ENCODE measurements at places on chromosomes 2 and 18.

DNA sequence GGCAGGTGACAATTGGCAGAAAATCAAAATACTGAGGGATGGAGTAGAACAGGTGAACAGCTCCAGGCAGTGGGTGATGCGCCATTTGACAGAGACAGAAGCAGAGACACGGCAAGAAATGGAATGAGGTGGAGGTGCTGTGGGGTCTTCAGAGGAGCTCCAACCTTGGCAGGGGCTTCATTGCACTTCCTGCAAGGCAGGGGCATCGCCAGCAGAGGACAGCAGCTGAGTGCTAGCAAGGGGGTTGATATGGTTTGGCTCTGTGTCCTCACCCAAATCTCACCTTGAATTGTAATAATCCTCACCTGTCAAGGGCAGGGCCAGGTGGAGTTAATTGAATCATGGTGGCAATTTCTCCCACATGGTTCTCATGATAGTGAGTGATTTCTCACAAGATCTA, 42.8 kb downstream of the CCDC68 start:
- no peak for DNase-seq

GRCh38 chr2:218858671-218859555, 692 bp upstream of the WNT6 start:
- DNase-seq: peak; percentile 69

- DNase-seq: no peak
Measured at GRCh38 chr2:45256867-45257641, 247.8 kb upstream of the SIX2 start.

GRCh38 chr18:56473400-56474024, 164.9 kb downstream of the TXNL1 start:
- DNase-seq: no peak

DNA sequence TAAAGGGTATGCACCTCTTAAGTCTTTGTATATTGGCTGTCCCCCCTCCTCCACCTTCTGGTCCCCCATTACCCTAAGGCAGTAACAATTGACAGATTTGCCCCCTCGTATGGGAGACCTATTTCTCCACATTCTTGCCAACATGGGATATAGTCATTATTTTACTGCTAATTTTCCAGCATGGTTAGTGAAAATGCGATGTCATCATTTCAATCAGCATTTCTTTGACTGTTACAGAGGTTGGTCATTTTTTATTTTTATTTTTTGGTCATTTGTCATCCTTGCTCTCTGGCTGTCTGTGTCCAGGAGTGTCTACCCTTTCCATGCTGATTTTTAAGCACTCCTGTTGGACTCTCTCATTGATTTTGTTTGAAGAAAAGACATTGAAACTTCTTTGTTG, 45.4 kb upstream of the SPP2 start:
- DNase-seq: no peak

DNA sequence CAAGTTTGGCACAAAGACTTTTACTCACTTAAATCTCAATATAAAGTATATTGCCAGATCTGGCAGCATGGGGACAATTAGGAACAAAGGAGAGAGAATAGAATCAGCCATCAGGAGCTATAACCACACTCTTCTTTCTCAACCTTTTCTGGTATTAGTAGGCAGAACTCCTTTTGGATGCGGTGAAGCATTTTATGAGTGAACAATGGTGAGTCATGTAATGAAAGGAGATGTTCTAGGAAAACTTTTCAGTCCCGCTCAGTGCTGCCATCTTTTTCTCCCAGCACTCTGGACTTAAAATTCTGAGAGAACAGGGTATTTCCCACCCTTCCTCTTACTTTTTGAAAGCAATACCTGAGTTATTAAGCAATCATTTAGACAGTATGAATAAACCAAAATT, 32.2 kb downstream of the PLEKHA3 start:
- DNase-seq: peak; percentile 26

- no peak for DNase-seq
Measured at GRCh38 chr2:130388221-130388907, 32.5 kb downstream of the PTPN18 start.

- no peak for DNase-seq
Measured at GRCh38 chr18:35862119-35862640, 110.3 kb upstream of the RMP24 start.

DNA sequence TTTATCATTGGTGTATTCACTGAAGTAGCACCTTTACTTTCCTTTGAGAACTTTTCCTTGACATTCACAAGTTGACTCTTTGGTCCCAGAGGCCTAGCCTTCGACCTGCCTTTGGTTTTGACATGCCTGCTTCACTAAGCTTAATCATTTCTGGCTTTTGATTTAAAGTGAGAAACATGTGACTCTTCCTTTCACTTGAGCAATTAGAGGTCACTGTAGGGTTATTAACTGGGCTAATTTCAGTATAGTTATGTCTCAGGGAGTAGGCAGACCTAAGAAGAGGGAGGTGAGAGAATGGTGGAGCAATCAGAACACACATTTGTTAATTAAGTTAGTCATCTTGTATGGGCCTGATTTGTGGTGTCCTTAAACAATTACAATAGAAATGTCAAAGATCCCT, 1040.7 kb upstream of the SLC39A10 start:
- peak; percentile 1 for DNase-seq

DNA sequence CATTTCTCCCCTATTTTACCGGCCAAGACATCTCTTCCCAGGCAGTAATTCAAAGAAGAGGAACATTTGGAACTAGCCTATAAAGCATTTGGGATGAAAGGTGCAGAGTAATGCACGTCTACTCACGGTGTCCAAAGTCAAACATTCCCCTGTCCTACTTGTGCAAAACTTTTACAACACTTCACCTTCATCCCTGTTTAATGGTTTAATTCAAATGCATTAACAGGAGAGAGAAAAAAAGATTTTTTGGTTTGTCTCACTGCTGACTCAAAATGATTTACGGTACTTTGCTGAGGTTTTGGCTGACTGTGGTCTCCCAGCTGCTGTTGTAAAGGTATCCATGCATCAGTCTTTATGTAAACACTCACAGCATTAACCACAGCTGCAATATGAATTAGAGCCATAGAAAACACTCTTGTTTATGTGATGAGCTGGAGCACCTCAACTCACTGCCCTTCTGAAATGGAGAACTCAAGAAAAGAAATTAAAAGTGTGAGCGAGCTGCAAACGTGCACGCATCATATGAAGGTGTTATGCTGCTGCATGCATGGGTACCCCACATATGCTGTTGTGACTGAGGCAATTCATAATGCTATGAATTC, 220.5 kb downstream of the PIEZO2 start:
- DNase-seq: no peak

GRCh38 chr2:215773728-215774127, 239.6 kb downstream of the MREG start:
- no peak for DNase-seq
